Muscle of back (tissue), 13 donors: ENCODE measurements at places on chromosomes 11 and 22. TPM values are rescaled to one million over a fixed set of nuclear protein-coding genes. Genes with fewer than 3 reads are reported as not detected.
A peak's percentile ranks its signal among the peaks of the same experiment; 100 is the strongest.

- peak; percentile 30 for DNase-seq
Observed at GRCh38 chr11:132187814-132188213, 817.4 kb downstream of the NTM start.

- DNase-seq = no peak
Observed at GRCh38 chr11:63933459-63933858, 5.3 kb upstream of the NAA40 start.

GRCh38 chr11:86119077-86119476 lies 50.2 kb upstream of the PICALM start:
- no peak for DNase-seq

- DNase-seq = no peak
Observed at GRCh38 chr11:133215596-133216230, 316.6 kb downstream of the OPCML start.

- DNase-seq = peak; percentile 27
Observed at GRCh38 chr11:64131683-64132190, 34.2 kb downstream of the MACROD1 start.

GALNT18 gene
- polyA plus RNA-seq = 10.8 TPM

DNA sequence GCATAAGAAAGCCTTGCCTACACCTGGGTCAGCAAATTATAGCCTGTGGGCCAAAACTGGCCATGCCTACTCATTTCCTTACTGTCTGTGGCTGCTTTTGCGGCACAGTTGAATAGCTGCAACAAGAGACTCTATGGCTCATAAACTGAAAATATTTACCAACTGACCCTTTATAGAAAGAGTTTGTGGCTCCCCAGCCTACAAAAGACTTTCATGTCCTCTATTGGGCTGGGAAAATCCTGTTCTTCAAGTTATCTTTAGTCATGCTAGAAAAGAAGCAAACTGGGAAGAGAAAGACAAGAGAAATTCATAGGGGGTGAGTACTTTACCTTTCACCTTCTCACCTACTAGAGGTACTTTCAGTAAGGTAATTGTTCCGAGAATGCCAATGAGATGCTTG lies 175.1 kb downstream of the SWAP70 start:
- no peak for DNase-seq

IFITM10 gene
- polyA plus RNA-seq = 0.97 TPM

CREB3L1 gene
- polyA plus RNA-seq = 45.9 TPM
